HL-60 (cell line): ENCODE measurements at places on chromosomes 16 and 17.

GRCh38 chr16:2500430-2500917 lies 13.3 kb upstream of the ATP6V0C start:
- DNase-seq = no peak

DNA sequence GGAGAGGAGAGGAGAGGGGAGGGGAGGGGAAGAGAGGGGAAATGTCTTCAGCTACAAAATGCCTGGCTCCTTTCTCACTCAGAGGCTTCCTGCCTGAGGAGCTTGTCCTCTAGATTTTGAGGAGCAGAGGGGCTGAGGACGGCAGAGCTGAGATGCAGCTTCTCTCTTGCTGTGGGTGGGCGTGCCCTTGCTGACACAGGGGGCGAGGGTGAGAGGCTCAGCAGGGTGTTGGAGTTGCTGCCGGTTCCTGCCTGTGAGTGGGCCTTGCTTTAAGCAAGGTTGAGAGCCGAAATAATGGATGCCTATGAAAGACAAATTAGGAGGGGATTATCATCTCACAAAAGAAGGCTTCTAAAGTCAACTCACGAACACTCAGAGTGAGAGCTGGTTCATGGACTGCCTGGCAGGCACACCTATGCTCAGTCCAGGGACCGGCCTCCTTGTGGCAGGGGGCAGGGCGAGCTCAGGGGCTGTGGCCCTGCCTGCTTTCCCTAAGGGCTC lies 215.6 kb downstream of the MSI2 start:
- no peak for DNase-seq

DNA sequence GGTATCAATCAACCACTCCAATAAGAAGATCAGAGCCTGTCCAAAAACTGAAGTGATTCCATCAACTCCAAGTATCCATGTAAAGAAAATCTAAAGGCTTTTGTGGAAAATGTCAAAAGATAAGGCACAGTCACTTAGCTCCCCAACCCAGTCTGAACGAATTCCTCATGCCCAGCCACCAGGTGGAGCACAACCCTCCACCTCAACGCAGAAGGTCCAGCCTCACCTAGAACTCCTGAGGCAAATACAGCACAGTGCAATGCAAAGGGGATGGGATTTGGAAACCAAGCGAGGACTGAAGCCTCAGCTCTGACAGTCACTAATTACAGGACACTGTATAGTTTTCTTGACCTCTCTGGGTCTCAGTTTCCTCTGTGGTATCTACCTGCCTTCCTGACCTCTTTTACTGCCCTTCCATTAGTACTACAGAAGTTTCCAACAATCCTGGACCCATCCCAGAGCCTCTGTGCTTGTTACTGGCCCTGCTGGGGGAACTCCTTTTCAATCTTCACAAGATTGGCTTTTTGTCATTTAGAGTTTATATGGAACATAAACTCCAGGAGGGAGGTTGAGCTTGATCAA lies 2.0 kb downstream of the NCBP3 start:
- peak; percentile 48 for DNase-seq

- DNase-seq = no peak
Observed at GRCh38 chr16:23566724-23567123, 9.2 kb downstream of the UBFD1 start.
